Inflammatory macrophage (primary cell): ENCODE measurements at places on chromosomes 16 and 17.
A peak's percentile ranks its signal among the peaks of the same experiment; 100 is the strongest.

DNA sequence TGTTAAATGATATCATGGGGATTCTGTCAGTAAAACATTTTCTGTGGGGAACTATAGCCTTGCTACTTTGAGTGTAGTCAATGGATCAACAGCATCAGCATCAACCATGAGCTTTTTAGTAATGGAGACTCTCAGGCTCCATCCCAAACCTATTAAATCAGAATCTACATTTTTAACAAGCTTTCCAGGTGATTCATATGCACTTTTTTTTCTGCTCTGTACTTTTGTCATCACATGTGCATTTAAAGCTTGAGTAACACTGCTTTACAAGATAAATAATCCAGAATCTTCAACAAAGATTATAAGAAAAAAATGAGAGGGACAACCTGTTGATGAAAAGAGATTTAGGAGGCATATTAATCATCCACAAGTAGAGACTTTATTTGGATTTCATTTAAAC lies 23.5 kb downstream of the NUP93 start:
- DNase-seq: no peak

- no peak for DNase-seq
Observed at GRCh38 chr17:70478902-70479301, 309.6 kb downstream of the KCNJ2 start.

GRCh38 chr17:74923538-74924249 lies 379 bp upstream of the OTOP2 start:
- peak; percentile 51 for DNase-seq

GRCh38 chr16:13032911-13033310 lies 131.5 kb downstream of the SHISA9 start:
- DNase-seq: no peak

DNA sequence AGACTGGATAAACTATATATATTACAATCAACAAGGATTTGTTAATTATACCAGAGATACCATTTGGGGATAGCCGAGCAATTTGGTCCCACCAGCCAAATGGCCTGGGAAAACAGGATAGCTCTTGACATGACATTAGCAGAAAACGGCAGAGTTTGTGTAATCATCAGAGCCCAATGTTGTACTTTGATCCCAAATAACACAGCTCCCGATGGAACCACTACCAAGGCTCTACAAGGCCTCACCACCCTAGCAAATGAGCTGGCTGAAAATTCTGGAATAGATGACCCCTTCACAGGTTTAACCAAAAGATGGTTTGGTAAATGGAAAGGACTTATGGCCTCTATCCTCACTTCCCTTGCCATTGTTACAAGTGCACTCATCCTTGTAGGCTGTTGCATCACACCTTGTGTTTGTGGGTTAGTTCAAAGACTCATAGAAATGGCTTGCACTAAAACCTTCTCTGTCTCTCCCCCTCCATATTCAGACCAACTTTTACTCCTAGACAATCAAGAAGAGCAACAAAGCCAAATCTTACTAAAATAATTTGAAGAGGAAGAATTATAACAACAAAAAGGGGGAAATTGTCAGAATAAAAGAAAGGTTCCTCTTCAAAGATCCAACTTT lies 9.5 kb downstream of the TXNL4B start:
- DNase-seq: no peak

DNA sequence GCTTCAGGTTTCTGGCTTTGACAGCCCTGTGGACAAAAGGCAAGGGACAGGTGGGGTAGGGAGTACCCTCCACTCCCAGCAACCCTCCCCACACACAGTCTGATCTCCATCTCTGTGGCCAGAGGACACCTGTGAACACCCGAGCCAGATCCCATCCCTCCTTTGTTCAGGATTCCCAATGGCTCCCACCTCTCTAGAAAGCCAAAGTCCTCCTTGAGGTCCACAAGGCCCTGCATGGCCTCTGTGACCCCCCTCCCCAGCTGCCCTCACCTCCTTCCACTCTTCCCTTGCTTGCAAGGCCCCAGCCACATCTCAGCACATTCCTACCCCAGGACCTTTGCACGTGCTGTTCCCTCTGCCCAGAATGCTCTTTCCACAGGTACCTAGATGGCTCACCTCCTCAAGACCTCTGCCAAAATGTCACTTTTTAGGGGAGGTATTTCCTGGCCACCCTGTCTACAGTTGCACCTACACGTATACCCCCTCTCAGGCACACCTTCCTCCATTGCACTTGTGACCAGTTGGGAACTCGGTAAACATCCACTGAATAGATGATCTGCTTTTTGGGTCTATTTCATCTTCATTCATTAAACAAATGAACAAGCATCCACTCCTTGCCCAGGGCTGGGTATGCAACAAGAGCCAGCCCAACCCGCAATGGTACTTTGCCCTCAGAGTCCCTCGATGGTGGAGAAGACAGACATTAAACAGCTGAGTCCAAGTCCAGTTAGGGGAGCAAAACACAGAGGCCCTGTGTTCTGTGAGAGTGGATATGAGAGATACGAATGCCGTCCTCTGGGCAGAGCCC lies 107.0 kb downstream of the CRLF3 start:
- DNase-seq: no peak

DNA sequence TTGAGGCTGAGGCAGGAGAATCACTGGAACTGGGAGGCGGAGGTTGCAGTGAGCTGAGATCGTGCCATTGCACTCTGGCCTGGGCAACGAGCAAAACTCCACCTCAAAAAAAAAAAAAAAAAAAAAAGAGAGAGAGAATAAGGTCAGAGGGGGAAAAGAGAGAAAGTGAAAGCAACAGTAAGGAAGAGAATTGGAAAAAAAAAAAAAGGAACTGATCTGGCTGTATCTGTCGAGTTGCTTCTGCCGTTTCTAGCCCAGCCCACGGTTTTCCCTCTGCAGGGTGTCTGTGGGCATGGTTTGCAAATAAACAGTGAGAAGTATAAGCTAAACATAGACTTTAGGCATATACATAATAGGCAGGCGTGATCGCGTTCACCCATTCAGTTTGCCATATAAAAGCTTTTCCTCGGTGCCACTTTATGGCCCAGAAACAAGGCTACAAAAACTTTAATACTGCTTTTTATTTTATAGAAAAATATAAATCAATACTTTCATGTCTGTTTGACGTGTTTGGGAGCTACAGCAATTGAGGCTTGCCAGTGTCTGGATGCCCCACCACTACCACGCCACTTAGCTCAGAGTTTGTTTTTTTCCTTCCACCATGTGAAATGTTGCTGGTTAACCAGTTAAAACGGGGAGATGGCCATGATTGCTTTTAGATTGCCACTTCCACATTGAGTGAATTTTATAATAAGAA lies 436.7 kb downstream of the MAF start:
- DNase-seq: peak; percentile 88

GRCh38 chr17:36880268-36880905 lies 56.9 kb upstream of the LHX1 start:
- no peak for DNase-seq

DNA sequence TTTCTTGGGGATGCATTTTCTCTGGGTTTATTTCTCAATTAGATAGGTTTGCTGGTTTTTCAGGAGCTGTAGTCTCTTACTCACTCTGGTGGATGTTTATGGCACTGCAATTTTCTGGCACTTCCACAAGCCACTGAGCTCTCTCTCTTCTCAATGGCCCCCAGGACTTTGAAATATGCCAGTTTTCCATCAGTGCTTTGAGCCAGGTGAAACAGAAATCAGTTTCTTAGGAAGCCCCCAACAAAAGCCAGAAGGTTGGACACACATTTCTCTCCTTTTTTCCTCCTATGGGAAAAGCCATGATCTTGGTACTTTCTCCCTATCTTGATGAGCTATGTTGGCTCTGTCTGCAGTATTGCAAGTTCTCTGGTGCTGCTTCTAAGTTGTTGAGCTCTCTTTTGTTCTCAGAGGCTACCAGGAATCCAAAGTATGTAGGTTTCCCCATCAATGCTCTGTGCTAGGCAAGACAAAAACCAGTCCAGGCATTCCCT lies 90.7 kb upstream of the SMIM36 start:
- DNase-seq: peak; percentile 67

- no peak for DNase-seq
Observed at GRCh38 chr17:45848405-45848804, 3.7 kb downstream of the SPPL2C start.

DNA sequence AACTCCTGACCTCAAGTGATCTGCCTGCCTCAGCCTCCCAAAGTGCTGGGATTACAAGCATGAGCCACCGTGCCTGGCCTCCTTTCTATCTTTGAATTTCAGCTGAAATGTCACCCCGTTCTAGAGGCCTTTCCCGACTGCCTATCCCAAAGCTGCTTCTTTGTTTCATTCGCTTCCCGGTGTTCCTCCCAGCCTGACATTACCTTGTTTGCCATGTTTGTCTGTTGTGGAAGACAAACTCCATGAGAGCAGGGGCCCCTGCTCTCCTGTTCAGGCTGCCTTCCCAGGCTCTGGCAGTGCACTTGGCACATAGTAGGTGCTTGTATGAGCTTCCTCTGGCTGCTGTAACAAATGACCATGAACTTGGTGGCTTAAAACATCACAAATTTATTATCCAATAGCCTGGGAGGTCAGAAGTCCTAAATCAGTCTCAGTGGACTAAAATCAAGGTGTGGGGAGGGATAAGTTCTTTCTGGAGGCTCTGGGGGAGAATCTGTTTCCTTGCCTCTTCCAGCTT lies 2.6 kb upstream of the CCL22 start:
- DNase-seq: no peak

GRCh38 chr17:3739422-3740124 lies 15.9 kb downstream of the HASPIN start:
- DNase-seq: no peak

- DNase-seq: no peak
Observed at GRCh38 chr17:67266496-67266895, 21.5 kb upstream of the HELZ start.

- DNase-seq: no peak
Observed at GRCh38 chr17:3693829-3694231, 2.1 kb downstream of the P2RX5 start.

DNA sequence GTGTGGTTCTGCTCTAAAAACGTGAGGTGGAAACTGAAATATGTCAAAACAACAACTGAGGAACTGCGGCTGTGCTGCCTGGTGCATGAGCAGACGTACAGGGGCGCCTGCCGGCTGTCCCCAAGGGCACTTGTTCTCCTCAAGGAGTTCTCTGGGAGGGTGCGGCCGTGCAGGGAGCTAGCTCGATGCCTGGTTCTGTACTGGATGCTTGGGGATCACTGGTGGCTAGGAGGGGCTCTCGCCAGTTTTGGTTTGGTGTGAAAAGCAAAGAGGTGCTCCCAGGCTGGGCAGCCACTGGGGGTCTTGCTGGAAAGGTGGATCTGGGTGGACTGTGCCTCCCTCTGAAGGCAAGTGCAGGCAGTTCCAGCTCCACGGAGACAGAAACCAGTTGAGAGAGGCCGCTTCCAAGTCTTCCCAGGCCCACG lies 41.9 kb upstream of the ATP2A3 start:
- no peak for DNase-seq

DNA sequence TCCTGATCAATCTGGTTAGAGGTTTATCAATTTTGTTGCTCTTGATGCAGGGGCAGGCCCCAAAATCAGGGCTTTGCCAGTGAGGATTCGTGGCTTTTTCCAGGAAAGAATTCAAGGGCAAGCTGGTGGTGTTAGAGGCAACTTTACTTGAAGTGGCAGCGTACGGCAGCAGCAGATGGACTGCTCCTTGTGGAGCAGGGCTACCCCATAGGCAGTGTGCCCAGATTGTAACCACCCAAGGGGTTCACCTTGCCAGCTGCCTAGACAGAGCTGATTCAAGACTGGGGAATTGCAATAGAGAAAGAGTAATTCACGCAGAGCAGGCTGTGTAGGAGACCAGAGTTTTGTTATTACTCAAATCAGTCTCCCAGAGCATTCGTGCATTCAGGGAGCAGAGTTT lies 16.7 kb downstream of the DRC7 start:
- DNase-seq: no peak

DNA sequence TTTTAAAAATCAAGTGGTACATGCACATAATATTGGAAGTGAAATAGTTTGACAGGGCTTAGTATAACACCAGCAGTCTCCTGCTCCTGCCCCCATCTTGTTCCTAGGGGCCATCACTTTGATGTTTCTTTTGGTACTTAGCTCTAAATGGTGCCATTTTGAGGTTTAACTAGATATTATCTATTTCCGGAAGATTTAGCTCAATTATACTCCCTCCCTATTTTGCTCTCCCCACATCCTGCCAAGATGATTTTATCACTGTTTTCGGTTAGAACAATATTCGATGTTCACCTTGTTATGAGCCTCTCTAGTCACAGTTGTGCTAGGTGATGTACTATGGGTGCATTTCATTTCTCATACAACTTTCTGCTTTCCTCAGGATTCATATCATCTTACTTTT lies 20.0 kb upstream of the SLC35G3 start:
- DNase-seq: no peak

DNA sequence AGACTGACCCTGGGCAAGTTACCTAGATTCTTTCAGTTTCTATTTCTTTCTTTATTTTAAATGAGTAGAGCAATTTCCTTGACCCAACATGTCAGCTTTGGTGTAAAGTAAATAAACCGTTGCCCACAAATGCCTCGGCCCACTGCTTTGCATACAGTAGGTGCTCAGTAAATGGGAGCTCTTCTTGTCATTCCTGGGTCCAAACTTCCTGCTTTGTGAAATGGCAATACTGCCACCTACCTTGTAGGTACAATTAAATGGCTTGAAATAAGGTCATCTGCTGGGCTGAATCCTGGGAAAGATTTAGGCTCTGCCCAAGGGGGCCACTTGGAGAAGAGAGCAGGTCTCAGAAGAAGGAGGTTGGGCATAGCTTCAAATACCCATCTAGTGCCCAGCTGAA lies 253.0 kb downstream of the HS3ST3B1 start:
- DNase-seq: no peak

- no peak for DNase-seq
Observed at GRCh38 chr17:55254375-55254774, 10.4 kb upstream of the HLF start.

GRCh38 chr16:27692576-27692975 lies 142.6 kb downstream of the KATNIP start:
- DNase-seq: no peak

DNA sequence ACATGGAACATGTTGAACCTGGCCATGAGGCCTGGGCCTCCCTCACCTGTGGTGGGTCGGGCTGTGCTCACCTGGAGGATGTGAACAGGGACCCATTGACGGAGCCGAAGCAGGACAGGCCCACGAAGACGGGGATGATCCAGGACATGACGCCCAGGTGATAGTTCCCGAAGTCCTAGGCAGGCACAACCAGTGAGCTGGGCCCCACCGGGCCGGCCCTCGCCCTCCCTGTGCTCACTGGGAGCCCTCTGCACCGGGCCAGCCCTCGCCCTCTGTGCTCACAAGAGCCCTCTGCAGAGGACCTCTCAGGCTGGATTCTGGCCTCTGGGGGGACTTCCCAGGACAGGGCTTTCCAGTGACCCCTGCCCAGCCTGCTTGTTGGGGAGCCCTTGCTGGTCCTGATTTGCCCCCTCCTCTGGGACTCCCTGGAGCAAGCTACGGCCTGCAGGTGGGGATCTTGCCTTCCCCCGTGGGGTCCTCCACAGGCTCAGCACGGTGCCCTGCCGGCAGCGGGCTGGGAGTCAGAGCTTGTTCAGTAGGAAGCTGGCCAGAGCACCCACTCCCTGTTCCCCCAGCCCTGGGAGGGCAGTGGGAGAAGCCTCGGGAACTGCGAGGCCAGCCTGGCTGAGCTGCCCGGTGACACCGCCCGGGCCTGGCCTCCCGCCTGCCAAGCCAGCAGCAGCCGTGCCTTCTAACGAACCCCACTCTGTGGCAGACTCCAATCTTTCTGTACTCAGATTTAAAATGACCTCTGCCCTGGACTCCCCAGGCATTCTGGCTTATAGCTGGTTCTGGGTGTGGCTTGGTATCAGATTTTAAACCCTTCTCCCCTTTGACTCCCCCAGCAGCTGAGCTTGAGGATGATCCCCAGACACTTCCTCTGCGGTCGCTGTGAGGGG lies 30.4 kb downstream of the SLC7A5 start:
- DNase-seq: no peak

GRCh38 chr16:1354815-1355540 lies 3.2 kb downstream of the GNPTG start:
- DNase-seq: no peak
